ENCODE measurements at places on chromosomes 1 and 21.

- no peak for DNase-seq
These were observed 183.6 kb downstream of the HIVEP3 start for GRCh38 chr1:41735139-41735538.

- DNase-seq: no peak
These were observed 91.2 kb downstream of the SLC45A1 start for GRCh38 chr1:8409106-8409505.

DNA sequence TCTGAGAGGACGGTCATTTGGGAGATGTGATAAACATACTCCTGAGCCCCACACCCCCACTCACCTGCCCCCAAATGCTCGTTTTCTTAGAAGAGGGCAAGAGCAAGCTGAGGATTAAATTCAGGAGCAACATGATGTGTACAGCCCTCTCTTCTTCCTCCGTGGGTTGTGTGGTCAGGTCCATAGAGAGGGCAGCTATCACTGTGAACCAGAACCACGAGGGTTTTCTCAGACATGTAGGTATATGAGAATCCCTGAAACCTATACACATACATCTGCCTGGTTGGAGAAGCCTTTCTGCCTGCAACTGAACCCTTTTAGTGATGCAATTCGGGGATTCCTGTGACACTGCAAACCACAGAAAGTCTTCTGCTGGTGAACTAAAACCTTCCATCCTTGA lies 38.9 kb downstream of the PGM1 start:
- no peak for DNase-seq

DNA sequence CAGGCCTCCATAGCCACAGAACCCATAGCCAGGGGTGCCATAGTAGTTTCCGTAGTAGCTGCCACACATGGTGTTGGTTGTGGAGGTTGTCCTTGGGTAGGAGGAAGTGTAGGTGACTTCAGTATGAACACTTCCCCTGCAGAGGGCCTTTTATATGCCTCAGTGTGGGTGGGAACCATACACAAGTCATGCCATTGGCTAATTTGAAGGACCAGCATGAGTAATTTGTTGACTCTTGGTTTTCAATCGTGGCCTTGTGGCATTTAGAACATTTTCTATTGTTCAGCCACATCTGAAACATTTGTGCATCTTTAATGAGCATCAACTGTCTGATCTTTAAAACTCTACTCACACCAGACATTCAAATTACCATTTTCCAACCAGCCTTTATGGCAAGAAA lies at the start of gene KRTAP6-1:
Gene KRTAP6-1 (minus strand): TSS at position 95 of the 400 bp plus-strand sequence. CDS start 26 bp downstream, at position 69.
- no peak for DNase-seq

Data from T follicular helper cell (primary cell).